Heart left ventricle (tissue), 16 donors: ENCODE measurements at places on chromosomes 1 and 21.

GRCh38 chr1:77310924-77311323 lies 29.1 kb downstream of the AK5 start:
- no peak for DNase-seq

- DNase-seq = no peak
Observed at GRCh38 chr1:9438431-9439073, 100.7 kb upstream of the SLC25A33 start.

DNA sequence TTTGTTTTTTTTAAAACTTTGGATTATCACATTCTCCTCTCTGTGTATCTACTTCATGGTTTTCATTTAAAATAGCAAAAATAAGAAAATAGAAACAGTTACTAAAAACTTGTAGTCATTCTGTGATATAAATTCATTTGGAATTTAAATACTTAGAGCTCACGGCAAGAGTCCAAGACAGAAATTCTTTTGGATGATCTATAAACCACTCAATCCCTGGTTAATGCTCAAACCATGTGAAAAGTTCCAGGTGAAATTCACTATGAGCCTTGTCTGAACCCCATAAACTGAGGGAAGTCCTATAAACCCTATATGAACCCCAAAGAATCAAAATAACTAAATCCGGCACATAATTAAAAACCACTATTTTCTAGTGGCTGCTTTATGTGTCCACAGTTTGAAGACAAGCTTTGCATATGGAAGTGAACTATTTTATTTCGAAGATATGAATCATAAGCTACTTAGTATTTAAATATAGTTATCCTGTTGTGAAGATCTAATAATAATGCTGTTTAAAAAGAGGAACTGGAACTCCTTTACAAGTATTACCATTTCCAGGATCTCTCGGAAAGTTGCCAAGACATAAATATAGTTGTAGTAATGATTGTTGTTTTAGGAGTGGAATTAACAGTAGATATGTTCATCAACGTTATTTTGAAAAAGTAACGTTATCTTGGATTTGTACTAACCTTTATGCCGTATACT lies 163.5 kb downstream of the NFIA start:
- DNase-seq = no peak

DNA sequence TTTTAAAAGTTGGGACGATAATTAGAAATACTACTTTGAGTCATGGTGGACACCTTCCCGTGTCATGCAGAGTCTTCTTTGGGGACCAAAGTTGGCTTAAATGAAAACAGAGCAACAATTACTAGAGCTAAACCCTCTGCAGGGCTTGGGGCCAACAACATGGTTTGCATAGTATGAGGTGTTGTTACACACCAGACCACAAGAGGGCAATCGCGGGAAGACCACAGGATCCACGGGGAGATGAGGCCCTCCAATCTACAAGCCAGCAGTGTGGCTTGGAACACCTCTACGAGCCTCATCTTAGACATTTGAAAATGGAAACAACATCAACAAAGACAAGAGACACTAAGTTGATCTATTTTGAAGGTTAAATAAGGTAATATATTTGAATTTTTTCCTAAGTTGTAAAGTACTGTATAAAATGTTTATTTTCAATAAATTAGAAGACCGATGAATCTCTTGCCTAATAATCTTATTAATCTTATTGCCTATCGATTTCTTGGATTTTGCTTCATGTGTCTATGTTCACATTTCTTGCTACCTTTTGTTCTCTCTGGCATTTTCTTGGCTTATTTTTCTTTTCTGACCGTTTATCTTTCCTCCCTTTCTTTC lies 8.2 kb upstream of the SMCP start:
- peak; percentile 29 for DNase-seq

GRCh38 chr1:61081686-61082310 lies 563 bp upstream of the NFIA start:
- peak; percentile 47 for DNase-seq

DNA sequence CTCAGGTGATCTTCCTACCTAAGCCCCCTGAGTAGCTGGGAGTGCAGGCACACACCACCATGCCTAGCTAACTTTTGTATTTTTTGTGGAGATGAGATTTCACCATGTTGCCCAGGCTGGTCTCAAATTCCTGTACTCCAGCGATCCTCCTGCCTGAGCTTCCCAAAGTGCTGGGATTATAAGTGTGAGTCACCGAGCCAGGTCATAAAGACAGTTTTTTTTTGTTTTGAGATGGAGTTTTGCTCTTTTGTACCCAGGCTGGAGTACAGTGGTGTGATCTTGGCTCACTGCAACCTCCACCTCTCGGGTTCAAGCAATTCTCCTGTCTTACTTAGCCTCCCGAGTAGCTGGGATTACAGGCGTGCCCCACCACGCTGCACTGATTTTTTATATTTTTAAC lies 42.1 kb downstream of the KIF1B start:
- DNase-seq = no peak

DNA sequence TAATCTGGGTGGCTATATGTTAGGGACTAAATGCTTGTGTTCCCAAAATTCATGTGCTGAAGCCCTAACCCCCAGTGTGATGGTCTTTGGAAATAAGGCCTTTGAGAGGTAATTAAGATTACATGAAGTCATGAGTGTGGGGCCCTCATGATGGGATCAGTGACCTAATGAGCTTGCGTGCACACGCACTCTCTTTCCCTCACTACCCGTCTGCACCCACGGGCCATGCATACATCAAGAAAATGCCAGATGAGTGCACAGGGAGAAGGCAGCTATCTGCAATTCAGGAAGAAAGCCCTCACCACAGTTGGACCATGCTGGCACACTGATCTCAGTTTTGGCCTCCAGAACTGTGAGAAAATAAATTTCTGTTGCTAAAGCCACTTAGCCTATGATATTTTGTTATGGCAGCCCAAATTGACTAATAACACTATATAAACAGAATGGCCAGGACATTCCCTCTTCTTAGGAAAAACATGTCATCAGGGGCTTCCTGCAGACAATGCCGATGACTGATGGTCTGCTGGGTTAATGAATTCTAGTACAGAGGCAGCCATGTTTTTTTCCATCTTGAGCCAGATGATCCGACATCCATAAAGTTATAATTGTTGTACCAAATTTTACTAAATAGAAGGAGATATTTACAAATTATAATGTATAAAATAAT lies 18.1 kb upstream of the MYOG start:
- DNase-seq = no peak

DNA sequence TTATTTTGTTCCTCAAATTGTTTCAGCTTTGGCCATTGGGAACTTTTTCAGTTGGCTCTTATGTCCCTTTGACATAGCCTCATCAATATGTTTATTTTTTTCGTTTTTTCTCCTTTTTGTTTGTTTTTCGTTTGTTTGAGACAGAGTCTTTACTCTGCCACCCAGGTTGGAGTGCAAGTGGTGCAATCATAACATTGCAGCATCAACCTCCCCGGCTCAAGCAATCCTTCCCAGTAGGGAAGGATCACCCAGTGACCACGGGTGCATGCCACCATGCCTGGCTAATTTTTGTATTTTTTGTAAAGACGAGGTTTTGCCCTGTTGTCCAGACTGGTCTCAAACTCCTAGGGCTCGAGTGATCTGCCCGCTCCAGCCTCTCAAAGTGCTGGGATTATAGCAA lies 8.1 kb downstream of the POLR3GL start:
- DNase-seq = no peak
